ENCODE measurements at places on chromosomes 4 and X.

DNA sequence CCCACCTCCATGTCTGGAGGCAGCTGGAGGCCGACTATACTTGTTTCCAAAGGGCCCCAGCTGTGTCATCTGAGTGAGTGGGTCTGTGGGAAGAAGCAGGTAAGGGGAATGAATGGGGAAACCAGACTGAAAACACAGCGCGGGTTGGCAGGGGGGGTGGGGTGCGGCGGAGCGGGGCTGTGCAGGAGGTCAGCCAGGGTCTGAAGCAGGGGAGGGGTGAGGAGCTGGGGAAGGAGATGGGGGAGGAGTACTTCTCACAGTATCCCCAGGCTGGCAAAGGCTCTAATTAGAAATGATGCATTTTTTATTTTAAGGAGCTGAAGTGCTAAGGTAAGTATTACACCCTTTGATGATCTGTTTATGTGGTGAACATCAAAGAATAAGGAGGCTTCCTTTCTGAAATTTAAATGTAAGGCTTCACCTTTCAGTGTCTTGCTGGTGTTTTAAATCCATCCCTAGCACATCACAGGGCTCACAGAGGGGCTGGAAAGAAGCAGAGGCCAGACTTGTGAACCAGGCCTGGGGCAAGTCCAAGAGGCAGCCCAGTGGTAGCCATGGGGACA lies 37.5 kb downstream of the SMIM20 start:
- DNase-seq = no peak

GRCh38 chrX:19852014-19853005 lies 35.1 kb downstream of the SH3KBP1 start:
- DNase-seq = no peak

GRCh38 chr4:186703510-186703909 lies 20.1 kb downstream of the FAT1 start:
- no peak for DNase-seq

DNA sequence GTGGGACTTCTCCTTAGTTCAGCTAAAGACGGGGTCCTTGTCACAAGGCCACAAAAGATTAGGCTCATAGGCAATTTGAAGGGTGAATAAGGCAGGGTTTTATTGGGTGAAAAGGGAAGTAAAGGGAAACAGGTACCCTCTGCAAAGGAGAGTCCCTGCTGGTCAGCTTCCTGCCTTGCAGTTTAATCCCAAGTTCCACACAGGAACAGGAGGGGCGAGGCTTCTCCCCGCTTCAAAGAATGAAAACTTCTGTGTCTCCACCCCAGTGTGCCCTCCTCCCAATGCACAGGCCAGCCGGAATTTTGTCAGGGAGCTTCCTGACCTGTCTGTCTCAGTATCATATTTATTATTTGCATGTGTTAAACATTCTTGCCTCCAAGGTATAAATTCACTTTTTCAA lies 37.1 kb downstream of the ITM2A start:
- no peak for DNase-seq

DNA sequence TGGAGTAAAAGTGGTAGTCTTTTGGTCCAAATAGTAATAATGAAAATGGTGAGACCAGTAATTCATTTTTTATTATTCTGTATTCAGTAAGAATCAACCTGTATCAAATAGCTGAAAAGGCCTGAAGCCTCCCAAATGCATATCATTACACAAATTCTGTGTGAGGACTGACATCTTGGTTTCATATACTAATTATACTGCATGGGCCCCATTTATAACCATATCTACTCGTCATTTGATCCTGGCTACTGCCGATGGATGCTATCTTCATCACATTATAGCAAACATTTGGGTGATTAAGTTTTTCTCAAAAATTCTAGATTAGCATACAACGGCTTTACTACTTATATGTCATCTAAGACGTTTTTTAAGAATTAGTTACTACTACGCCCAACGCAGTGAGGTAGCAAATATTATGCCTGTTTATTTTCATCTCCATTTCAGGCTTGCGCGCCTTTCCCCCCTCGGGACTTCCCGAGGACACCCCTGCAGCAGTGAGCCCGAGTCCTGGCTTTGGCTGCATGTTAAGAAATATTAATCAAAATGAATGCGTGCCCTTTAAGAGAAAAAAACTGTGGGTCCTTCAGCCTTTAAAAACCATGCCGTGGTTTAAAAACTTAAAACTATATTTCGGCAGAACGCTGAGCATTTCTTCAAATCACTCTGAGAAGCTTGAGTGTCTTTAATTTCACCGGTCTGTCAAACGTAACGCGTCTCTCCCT lies 814 bp upstream of the MMAA start:
- peak; percentile 39 for DNase-seq

DNA sequence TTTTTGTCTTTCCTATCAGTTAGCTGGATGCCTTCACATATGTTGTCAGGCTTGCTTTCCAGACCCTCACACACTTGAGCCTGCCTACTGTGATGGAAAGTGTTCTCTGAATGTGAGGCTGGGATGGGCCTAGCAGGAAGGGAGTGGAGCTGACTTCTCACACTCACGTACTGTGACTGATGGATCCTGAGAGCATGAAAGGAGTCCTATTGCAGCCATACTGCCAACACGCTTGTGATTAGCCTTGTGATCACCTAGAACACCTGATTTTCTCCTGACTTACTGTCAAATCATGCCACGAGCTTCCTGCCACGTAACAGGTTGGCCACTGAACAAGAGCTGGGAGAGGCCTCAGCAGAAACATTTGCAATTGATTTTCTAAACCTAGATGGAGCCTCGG lies 49.9 kb downstream of the ACOX3 start:
- DNase-seq = no peak

- DNase-seq = no peak
Measured at GRCh38 chr4:113733685-113734084, 27.9 kb downstream of the CAMK2D start.

- DNase-seq = no peak
Measured at GRCh38 chrX:101265869-101266428, 25.2 kb downstream of the TAF7L start.

Data from skin of body (tissue), 3 donors.